Fibroblast of pulmonary artery (primary cell): ENCODE measurements at places on chromosomes 13 and 19.
A peak's percentile ranks its signal among the peaks of the same experiment; 100 is the strongest.

DNA sequence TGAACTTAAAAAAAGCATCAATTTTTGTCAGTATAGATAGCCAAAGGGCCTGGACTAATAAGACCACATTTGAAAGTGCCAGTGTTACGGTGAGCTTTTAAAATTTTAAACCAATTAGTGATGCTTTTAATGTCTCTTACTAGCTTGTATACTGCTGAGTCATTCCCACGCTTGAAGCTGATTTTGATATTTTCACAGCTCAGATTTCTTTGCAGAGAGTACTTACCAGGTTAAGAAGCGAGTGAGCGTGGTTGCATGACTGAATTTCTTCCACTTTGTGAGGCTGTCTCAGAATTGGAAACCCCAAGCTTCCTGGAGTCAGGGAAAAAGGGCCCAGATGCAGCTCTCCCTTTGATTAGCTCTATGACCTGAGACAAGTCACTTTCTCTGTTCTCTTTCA is 74.5 kb upstream of the NBEA start:
- DNase-seq, result peak; percentile 9

GRCh38 chr19:844546-844971 is 3.8 kb downstream of the PRTN3 start:
- no peak for DNase-seq

- no peak for DNase-seq
These were observed 1.1 kb downstream of the ZNF667 start for GRCh38 chr19:56476093-56476492.

GRCh38 chr19:19687090-19687489 is 18.5 kb downstream of the ZNF101 start:
- DNase-seq, result no peak

GRCh38 chr13:71481046-71481445 is 386.0 kb downstream of the DACH1 start:
- DNase-seq, result no peak
